ENCODE measurements at places on chromosomes 6 and 20.

- DNase-seq, result no peak
These were observed 7.6 kb downstream of the ENPP4 start for GRCh38 chr6:46137387-46137786.

DNA sequence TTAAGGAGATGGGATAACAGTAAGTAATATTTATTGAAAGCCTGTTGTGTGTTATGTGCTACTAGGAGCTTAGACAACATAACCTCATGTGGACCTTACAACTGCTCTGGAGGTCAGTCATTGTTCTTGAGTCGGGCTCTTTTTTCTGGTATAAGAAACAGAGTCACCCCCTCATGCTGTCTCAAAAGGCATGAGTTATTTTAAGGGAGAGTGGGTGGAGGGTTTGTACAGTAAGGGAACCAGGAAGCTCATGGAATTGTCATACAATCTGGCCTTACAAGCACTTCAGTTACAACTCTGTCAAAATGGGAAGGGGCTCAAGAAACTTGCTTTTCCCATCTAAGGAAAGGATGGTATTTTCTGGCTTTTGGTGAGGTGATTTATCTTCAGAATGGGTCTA lies 16.5 kb upstream of the DSE start:
- no peak for DNase-seq

DNA sequence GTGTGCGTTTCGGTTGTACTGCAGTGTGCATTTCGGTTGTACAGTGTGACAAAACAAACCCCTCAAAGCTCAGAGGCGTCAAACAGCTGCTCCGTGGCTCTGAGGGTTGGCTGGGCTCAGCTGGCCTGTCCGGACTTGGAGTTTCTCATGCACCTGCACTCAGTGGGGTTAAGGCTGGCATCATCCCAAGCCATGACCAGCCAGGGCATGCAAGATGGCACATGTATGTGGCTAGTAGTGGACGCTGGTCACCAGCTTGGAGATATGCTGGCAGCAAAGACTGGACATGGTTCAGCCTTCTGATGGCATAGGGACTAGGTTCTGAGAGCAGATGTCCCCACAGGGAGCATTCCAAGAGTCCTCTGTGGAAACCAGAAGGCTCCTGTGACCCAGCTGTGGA lies 187.2 kb downstream of the CDH4 start:
- DNase-seq, result no peak

DNA sequence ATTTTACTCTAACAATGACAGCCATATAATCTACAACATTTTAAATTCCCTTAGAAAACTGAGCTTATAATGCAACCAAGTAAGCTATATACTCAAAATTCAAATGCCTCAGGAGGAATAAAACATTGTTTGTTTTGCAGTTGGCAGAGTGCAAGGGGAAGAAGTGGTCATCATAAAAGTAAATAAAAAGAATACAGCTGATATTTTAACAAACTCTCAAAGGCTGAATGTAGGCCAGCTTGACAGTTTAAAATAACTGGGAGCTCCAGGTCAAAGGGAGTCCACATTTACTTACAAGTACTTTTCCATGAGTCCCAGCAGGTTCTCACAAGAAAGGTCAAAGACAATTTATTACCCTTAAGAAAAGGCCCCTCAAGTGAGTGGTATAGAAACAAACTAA lies 589.8 kb downstream of the BCKDHB start:
- DNase-seq, result no peak

GRCh38 chr6:51463321-51463720 lies 624.1 kb downstream of the PKHD1 start:
- DNase-seq, result no peak

DNA sequence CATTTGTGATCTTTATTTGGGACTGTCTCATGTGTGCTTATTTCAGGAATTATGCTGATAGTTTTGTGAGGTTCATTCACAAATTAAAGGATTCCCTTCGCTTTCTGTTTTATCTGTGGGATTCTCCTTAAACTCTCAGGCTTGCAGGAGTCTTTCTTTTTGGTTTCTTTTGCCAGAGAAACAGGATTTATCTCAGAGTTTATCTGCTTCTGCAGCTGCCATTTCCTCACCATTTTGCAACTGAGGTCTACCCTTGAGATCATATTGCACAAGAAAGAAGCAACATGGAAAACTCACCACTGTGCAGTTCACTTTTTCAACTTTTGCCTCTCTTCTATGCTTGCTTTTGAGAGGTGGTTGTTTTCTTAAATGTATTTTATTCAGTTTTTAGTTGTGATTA lies 201.0 kb downstream of the PRL start:
- DNase-seq, result no peak

DNA sequence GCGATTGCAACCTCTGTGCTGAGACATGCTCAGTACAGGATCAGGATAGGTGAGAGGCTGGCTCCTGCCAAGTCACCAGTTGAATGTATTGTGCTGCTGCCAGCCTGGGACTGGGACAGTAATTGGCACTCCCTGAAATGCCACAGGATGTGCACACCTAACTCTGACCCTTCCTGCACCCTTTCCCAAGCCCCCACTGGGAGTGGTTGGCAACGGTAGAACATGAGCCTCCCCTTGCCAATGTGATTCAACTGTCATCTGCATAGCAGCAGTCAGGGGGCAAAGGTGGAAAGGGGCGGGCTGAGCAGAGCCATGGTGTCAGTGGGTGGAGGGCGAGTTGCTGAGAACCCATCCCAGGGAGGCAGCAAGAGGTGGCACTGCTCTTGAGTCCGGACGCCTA lies 15.4 kb downstream of the SPINT3 start:
- DNase-seq, result no peak

DNA sequence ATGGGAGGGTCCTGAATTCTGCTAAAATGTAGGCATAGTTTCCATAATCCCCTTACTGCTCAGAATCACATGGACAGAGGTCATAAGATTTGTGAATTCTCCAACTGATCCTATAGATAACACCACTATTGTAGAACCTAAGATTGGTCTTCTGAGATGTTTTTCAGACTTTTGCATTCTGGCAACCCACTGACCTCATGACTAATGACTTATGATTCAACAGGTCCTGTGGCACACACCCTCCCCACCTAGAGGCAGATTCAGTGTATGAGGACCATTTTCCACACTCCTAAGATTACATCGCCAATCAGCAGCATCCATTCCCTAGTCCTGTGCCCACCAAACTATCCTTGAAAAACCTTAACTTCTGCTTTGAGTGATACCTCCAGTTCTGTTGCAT lies 207.2 kb downstream of the BTBD9 start:
- DNase-seq, result no peak

- no peak for DNase-seq
These were observed 73.3 kb downstream of the OPRM1 start for GRCh38 chr6:154112181-154112809.

GRCh38 chr6:79874531-79875134 lies 72.7 kb downstream of the ELOVL4 start:
- DNase-seq, result no peak

GRCh38 chr6:164133095-164133494 lies 718.6 kb downstream of the QKI start:
- no peak for DNase-seq

DNA sequence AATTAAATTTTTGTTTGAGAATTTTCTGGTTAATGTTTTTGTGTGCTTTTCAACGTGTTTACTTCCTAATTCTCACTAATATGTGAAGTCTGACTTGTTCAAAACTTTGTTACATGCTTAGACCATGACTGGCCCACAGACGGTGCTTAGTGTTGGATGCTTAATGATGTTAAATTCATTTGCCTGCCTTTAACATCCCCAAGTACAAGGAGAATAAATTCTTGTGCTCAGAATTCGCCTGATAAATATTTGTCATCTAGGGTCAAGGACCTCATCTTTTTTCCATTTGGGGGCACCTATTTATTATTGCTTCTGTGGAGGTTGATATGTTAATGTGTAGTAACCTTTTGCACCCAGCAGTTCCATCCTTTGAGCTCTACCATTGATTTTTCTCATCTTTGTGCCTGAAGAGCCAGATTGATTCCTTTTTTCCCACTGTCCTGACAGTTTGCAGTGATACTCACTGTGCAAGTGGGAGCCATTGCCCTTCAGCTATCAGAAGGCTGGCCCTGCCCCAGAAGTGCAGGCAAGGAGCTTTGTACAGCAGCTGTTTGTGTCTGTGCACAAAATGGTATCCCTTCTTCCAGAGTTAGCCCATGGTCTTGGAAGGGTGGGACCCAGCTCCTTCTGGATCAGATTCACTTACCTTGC lies 170.8 kb downstream of the PDE7B start:
- DNase-seq, result no peak

- no peak for DNase-seq
These were observed 171.6 kb downstream of the FOXC1 start for GRCh38 chr6:1781152-1781816.

- DNase-seq, result no peak
These were observed 320.5 kb downstream of the MMUT start for GRCh38 chr6:49142421-49143151.

- DNase-seq, result no peak
These were observed 53.4 kb upstream of the TINAG start for GRCh38 chr6:54254886-54255285.

- DNase-seq, result no peak
These were observed 24.3 kb downstream of the RBL1 start for GRCh38 chr20:37071481-37071911.

DNA sequence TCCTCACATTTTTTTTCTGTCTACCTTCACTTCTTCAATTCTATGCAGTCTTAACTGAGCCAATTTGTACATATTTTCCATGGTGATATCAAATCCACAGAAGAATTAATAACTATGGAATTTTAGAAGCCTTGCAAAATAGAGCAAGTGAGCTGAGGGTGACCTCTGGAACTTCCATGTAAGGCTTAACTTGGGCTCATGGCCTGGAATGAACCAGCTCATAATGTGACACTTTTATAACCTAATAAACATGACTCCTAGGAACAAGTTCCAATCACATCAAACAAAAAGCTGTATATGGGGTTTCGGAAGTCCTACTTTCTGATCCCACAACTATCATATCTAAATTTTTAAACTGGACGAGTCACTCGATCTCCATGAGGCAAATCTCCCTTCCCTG lies 232.4 kb downstream of the FOXA2 start:
- no peak for DNase-seq

GRCh38 chr20:46089167-46089416 lies 670 bp downstream of the NCOA5 start:
- DNase-seq, result no peak

- peak; percentile 12 for DNase-seq
These were observed 20.3 kb downstream of the CYP21A2 start for GRCh38 chr6:32058511-32058963.

- no peak for DNase-seq
These were observed 174.9 kb downstream of the PLCB1 start for GRCh38 chr20:8306937-8307336.

DNA sequence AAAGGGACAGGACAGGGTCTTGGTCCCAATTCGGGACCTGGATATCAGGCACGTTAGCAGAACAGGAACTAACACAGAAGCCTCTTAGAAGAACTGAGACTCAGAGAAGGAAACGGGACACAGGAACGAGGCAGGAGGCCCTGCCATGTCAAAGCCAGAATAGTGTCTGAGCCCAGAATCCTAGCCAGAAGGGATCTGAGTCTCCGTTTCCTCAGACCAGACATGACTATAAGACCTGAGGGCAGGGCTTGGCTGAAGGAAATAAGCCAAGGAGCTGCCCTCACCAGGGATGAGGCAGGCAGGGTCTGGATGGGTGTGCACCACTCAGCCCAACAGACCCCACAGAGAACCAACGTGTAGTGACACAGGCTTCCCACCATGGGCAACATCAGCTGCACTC lies 40.3 kb downstream of the TRERF1 start:
- DNase-seq, result no peak

DNA sequence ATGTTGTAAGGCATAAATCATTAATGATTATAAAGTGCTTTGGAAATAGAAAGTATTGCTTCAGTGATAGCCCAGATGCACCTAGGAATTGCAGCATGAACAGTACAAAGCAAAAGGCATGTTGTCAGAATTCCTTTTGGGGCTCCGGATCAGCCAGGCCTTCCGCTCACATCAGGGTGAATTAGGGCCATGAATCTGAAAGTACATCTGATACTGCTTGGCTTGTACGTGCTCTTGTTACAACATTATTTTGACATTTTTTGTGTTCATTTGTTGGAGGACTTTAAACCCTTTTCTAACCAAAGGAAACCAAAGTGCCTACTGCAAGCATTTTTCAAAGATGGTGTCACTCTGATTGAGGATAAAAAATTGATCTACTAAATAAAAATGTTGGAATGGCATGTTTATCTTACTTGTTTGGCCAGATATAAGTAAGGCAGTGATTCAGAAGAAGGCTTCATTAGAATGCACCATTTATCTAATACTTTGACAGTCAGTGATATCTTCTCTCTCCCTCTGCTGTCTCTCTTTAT lies 1005.6 kb upstream of the FLRT3 start:
- DNase-seq, result no peak

- DNase-seq, result no peak
These were observed 13.9 kb downstream of the LRFN2 start for GRCh38 chr6:40573221-40573620.
